ENCODE measurements at places on chromosomes 7 and 10.

DNA sequence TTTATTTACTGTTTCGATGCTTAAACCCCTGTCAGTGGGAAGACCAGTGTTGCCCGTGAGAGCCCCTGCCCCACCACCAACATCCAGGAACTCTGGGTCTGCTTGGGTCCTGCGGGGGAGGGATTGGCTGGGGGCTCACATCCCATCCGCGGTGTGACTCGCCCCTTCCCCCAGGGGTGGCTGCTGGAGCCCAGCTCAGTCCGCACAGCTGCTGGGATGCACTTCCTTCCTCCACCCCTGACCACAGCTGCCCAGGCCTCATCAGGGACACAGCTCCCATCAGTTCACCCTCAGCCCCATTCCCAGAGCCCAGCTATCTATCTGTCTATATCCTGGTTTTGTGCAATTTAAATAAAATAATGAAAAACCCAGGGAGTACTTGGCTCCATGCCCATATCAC, 54.5 kb downstream of the JAKMIP3 start:
- DNase-seq, result no peak

DNA sequence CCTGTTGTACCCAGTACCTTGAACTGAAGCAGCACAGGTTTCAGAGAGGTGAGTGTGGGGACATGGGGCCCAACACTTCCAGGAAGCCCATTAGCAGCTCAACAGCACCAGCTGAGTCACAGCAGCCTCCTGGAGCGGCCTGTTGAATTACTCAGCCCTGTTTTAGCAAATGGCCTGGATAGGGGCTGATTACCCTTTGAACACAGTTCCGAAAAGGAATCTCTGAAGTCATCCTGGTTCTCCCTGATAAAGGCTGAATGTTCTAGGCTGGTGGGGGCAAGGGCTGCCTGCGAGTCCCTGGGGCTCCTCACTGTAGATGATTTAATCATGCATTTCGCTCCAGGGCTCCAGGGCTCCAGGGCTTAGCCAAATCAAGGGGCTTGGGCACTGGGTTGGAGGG, 287.5 kb downstream of the GRID1 start:
- no peak for DNase-seq

GRCh38 chr7:4964506-4964905, 5.5 kb upstream of the MMD2 start:
- DNase-seq, result no peak

DNA sequence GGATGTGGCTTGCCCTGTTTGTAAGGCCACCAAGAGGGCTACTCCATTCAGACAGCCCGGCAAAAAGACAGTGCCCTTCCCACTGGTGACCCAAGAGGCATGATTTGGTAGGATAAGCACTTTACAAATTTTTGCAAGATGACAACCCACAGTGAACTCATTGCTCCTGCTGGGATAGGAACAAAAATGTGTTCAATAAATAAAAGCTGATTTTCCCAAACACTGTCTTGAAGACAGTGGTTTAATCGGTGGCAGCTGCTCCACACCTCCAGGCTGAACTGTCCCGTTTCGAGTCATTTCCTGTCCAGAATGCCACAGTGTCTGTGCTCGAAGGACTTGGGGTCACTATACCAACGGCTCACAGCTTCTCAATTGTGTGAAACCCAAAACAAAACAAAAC, 45.1 kb upstream of the NPTX2 start:
- no peak for DNase-seq

GRCh38 chr7:2066251-2066919, 166.4 kb downstream of the MAD1L1 start:
- DNase-seq, result no peak

- DNase-seq, result no peak
These were observed 214.1 kb downstream of the ADARB2 start for GRCh38 chr10:1523221-1523620.

DNA sequence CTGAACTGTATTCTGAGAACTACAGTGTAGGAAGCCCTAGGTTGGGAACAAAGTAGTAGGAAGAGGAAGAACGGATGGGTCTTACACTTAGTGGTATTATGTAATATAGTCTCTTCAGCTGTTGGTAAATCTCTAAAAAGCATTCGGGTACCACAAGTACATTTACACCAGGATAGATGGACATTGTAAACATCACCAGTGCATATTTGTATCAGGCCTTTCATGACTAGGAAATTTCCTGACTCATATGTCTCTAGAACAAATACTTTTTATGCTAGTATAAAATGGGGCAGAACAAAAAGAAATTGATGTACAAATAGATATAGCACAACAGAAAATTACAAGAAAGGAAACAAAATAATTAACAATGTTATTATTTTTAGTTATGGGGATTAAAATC, 21.5 kb upstream of the OR6B1 start:
- no peak for DNase-seq

DNA sequence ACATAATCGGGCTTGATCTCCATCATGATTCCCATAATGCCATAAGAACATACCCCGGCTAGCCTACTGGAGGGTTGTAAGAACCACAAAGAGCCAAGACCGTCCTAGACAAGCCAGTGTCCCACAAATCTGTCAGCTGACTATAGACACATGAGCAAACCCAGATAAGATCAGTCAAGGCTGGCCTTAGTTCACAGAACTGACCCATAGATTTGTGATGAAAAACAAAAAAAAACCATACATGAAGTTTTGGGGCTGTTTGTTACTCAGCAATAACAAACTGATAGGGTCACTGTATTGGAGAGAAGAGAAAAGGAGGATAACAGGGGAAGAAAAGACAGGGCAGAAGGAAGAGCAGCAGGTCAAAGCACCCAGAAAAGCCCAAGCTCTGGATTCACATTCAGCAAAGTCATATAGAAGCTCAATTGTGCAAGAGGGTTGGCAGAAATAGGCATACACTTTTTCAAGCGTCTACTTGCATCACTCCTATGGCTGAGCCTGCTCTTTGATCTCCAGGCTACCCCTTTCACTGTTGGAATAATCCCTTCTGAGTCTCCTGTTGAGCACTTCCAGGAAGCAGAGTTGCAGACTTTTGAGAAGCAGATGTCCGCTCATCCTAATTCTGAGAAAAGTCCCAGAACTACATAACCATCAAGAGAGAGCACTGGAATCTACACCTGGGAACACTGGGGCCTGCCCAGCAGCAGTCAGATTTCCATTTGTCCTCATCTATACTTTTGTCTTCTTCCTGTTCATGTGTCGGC, 122.0 kb upstream of the HABP2 start:
- DNase-seq, result no peak

GRCh38 chr7:110356438-110356837, 734.5 kb upstream of the LRRN3 start:
- no peak for DNase-seq

DNA sequence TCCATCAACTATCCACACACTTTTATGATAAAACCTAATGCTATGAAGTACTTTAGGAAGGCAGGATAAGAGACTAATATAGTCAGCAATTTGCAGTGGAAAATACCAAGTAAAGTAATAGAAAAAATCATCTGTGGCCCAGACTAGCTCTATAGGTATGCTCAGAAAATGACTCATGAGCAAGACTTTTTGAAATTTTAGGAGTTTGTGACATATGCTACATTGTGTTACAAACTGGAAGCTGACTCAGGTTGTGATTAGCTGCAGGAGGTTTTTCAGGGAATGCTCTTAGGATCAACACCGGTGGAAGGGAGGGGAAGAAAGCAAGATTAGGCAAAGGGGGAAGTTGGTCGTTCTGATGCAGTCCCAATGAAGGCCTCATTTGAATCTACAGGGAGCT, 56.1 kb downstream of the FEZF1 start:
- DNase-seq, result peak; percentile 16

GRCh38 chr10:1022413-1022812, 3.2 kb downstream of the IDI2 start:
- no peak for DNase-seq

All from epithelial cell of esophagus (primary cell).